Stimulated activated CD8-positive, alpha-beta memory T cell treated with anti-CD3 and anti-CD28 coated beads, Interleukin-15, amount 100 ng/mL, for 4 hours (primary cell): ENCODE measurements at places on chromosomes 7 and 10.

DNA sequence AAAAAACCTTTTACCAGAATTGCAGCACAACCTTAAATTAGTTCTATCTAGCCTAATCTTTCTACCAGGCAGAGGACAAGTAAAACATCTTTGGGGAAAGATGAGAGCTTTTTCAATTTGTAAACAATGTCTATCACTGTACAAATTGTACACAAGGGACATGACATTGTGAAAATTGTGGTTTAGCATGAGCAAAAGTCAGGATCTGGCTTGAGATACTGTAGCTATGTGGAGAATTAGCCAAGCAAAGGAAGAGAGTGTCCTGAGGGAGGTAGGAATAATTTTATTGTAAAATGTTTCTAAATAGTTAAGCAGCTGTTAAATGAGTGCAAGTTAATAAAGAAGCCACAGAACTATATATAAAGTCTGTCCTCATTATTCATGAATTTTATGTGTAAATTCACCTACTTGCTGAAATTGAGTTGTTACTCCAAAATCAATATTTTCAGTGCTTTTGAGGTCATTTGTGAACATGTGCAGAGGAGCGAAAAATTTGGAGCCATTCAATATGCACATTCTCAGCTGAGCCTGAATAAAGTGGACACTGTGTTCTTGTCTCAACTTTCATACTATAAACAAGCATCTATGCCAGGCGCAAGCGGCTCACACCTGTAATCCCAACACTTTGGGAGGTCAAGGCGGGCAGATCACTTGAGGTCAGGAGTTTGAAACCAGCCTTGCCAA lies 42.8 kb upstream of the POM121L12 start:
- no peak for DNase-seq

- DNase-seq, result no peak
Measured at GRCh38 chr10:76784076-76784475, 853.5 kb downstream of the KCNMA1 start.

- DNase-seq, result no peak
Measured at GRCh38 chr10:60237977-60238758, 151.5 kb downstream of the ANK3 start.

- DNase-seq, result no peak
Measured at GRCh38 chr7:101575168-101575567, 53.9 kb downstream of the MYL10 start.

DNA sequence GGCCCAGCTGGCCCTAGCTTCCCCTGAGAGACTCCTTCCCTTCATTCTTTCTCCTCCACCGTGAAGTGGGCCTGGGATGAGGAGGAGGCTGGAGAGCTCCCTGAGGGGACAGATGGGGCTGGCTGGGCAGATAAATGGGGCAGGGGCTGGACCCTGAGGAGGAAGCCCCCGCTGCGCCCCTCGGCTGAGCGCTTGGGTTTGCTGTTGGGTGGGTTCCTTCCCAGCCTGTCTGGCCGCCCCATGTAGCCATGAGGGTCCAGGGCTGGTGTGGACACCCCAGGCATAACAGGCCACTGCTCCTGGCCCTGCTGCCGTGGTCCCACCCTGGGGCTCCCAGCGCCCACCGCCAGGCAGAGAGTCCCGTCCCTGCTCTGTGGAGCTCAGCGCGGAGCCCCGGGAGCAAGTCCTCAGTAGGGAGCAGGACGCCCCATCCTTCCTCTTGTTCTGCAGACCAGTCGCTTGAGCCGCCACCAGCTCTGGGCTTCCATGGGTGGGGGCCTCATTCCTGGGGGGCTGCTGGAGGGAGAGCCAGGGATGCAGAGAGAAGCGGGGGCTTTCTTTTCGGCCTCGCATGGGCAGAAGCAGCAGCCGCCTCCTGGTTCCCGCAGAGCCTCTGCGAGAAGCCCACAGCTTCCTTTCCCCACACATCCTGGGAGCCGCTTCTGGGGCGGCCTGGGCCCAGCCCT lies 266.4 kb upstream of the TCERG1L start:
- DNase-seq, result no peak

- no peak for DNase-seq
Measured at GRCh38 chr7:34726221-34726620, 68.2 kb downstream of the NPSR1 start.

GRCh38 chr10:13632440-13632839 lies 45.7 kb downstream of the PRPF18 start:
- no peak for DNase-seq

DNA sequence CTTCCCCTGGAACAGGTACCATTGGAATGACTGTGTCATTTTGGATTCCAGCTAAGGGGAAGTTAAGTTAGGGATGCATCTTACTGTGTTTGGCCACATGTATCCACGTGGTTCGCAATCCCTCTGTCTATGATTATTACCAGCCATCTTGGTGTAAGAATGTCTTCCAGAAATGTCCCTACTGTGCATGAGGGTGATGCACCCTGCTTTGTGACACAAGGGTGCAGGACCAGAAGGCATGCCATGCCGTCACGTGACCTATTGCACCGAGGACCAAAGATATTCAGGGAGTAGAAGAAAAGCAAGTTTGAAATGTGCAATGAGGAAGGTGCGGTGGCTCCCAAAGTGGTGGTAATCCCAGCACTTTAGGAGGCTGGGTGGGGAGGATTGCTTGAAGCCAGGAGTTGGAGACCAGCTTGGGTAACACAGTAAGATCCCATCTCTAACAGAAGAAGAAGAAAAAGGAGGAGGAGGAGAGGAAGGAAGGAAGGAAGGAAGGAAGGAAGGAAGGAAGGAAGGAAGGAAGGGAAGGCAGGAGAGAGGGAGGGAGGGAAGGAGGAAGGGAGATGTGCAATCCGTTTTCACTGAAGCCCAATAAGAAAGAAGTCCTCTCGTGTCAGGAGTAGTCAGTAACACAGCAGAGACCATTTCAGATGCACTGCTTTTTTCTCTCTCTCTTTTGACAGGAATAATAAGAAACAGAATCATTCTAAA lies 42.5 kb upstream of the USP6NL start:
- no peak for DNase-seq

GRCh38 chr7:24899161-24899560 lies 80.8 kb downstream of the OSBPL3 start:
- no peak for DNase-seq

GRCh38 chr10:45040921-45041542 lies 40.3 kb downstream of the ZNF22 start:
- no peak for DNase-seq

GRCh38 chr7:40475681-40475982 lies 340.8 kb downstream of the SUGCT start:
- DNase-seq, result no peak

- DNase-seq, result no peak
Measured at GRCh38 chr10:28984431-28984830, 304.4 kb upstream of the LYZL1 start.

DNA sequence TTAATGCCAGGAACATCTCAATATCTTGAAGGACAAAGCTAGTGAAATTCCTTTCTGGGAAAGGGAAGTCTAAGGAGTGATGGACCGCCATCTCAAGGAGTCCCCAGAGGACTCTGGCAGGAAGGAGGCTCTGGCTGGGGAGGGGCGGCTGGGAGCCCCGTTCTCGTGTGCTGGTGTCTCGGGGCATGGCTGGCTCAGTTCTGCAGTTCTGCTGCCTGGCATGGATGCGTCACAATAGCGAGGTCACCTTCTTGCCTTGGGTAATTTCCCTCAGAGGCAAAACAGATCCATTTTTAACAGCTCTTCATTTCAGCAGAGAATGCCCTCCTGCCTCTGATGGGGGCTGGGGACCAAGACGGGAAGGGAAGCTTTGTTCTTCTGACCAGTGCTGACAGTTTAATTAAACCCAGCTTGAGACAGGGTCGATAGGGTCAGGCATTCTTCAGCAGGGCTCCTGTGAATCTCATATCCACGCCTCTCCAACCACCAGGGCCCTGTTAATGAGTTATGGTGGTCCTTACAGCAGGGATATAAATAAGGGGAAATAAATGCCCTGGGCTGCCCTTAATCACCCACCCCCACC lies 35.7 kb downstream of the SLIT1 start:
- DNase-seq, result no peak

- no peak for DNase-seq
Measured at GRCh38 chr7:99709838-99710578, 25.0 kb downstream of the CYP3A7 start.

- no peak for DNase-seq
Measured at GRCh38 chr7:158910254-158911053, 54.1 kb downstream of the DYNC2I1 start.

DNA sequence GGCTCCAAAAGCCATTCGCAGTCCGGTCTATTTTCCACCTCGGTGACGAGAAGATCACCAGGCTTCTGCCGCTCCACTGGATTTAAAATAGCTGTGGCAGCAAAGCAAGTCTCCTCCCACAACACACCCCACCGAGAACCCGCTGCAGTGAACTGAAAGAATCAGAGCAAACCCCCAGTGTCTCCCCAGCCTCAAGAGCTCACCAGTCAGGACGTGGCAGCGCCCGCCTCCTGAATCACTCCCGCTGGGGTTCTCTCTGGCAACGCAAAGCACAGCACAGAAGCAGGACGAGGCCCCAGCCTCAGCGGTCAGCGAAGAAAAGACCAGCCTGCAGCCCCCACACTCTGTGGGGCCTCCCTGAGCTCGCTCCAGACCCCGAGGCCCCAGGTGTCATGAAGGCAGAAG lies 126.1 kb upstream of the PPP2R2D start:
- DNase-seq, result no peak

- DNase-seq, result no peak
Measured at GRCh38 chr10:13047529-13048206, 46.2 kb upstream of the CCDC3 start.

DNA sequence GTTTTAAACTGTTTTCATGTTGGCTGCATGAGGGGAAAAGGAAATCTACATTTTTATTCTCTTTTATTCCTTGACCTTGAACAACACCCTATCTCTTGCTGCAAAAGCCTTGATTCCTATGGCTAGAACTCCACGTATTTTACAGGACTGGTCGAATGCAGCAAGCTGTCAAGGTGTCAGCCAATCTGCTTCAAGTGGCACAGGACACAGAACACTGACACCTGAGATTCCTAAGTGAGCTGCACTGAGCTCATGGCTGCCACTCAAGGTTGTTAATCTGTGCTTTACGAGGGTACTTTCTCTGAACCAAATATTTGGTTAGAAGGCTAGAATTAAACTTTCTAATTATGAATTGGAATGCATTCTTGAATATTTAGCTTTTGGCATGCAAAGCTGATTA lies 349.7 kb upstream of the COBL start:
- DNase-seq, result no peak

GRCh38 chr7:66267249-66267648 lies 62.1 kb downstream of the TPST1 start:
- no peak for DNase-seq

GRCh38 chr7:80806663-80807062 lies 112.2 kb downstream of the SEMA3C start:
- no peak for DNase-seq

DNA sequence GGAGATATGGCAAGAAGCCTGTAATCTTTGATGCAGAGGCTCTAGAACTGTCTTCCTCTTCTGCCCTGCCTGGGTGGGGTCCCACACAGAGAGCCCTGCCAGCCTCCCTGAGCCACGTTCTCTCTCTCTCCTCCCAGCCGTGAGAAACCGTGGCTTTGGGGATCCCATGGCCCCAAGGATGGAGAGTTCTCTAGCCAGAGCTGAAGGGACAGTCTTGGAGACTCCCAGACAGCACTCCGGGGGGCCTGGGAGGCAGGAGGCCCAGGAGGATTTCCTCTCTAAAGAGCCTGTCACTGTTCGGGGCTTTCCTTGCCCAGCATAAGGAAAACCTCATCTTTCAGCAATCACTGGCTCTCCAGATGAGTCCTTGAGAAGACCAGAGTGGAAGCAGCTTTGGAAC lies 227.1 kb downstream of the ARHGAP12 start:
- no peak for DNase-seq

- no peak for DNase-seq
Measured at GRCh38 chr7:106224797-106225196, 60.0 kb downstream of the NAMPT start.

- DNase-seq, result no peak
Measured at GRCh38 chr10:69825604-69826003, 23.9 kb downstream of the COL13A1 start.

DNA sequence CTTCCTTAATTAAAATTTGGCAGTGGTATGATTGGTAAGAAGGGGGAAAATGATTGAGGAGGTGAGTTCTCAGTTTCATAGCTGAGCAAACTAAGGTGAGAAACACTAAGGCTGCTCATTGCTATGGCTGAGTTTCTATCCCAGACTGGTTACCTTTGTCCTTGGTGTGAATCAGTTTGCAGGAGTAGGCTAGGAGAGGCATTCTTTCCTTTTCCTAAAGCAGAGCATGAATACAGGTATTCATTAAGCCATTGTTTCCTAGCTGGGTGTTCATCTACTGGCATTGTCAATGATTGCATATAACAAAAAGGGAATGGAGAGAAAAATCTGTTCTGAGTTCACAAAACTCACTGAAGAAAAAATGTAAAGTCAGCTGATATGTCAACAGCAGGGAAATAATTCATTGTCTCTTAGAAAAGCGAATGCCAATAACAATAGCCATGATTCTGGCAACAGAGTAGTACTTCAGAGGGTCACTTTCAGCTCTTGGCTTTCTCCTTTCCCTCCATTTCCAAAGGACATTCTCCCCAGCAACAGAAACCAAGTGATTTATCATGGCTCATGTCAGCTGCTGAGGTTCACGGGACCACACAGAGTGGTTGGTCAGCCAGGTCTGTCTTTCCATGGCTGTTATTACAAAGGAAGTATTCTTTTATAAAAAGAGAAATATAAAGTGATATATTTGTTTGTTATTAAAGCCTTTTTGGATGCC lies 234.0 kb downstream of the BICC1 start:
- DNase-seq, result no peak

DNA sequence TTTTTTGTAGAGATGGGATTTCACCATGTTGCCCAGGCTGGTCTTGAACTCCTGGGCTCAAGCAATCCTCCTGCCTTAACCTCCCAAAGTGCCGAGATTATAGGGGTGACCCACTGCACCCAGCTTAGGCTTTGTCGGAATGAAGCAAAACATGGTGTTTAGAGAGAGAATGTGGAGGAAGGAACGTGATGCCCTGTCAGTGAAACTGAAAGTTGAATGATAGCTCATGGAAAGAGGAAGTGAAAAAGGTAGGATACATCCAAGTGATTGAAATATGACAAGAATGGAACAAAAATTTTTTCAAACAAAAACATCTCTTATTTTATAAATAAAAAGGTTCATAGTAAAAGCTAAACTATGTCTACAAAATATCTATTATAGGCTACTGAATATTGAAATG lies 5.9 kb downstream of the AKAP9 start:
- DNase-seq, result no peak

GRCh38 chr10:78929541-78929940 lies 139.2 kb upstream of the ZMIZ1 start:
- DNase-seq, result no peak

DNA sequence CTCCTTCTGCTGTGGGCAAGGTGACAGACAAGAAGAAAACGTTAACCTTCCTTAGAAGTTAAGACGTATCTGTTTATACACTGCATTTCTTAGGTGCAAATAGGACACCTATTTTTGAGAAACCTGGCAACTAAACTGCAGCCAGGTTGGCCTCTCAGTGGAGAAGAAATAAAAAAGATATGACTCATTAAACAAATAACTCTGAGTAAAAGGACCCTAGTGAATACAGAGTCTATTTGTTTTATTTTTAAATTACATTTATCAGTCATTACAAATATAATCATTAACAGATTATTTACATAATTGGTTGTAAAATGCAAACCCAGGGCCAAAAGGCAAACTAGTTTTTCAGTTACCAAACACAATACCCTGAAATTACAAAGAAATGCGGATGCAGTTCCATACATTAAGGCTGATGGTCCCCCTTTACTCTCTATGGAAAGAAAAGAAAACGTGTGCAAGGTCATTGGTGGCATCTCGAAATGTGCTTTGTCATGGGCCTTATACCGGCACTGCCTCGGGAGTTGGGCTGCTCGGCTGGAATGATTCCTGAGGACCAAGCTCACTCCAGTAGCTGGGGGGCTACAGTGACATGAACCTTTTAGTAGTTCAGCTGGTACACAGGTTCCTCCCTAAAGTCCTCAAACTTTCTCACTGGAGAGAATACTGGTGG lies 38.4 kb downstream of the ADRB1 start:
- no peak for DNase-seq
